ENCODE measurements at places on chromosomes 6 and 20.

DNA sequence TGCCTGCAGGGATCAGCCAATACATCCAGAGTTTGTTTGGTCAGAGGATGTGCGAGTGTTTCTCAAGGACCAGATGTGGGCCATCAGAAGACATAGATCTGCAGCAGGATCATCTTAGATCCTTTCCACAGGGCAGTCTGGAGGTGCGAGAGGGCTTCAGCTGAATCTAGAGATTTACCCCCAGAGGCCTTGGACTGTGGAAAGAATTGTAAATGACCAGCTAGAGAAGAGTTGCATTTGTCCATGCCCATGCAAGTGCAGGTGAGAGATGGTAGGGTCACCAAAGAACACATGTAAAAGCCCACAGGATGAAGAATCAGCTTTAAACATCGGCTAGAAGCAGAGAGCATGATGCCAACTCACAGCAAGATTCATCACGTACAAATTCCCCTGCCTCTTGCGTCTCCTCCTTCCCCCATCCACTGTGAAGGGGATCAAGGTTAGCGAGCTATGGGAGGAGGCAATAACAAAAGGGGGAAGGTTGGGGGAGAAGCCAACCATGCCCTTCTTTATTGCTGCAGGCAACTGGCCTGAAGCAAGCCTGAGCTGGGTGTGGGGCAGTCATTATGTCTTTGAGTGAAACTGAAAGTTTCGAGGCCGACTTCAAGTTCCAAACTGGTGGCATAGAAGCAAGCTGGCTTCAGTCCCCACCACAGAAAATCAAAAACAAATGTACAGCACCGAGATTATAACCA lies 83.5 kb downstream of the SCML4 start:
- no peak for ATAC-seq

- ATAC-seq = peak; percentile 100
Measured at GRCh38 chr20:45436732-45437485, 21.0 kb downstream of the PIGT start.

DNA sequence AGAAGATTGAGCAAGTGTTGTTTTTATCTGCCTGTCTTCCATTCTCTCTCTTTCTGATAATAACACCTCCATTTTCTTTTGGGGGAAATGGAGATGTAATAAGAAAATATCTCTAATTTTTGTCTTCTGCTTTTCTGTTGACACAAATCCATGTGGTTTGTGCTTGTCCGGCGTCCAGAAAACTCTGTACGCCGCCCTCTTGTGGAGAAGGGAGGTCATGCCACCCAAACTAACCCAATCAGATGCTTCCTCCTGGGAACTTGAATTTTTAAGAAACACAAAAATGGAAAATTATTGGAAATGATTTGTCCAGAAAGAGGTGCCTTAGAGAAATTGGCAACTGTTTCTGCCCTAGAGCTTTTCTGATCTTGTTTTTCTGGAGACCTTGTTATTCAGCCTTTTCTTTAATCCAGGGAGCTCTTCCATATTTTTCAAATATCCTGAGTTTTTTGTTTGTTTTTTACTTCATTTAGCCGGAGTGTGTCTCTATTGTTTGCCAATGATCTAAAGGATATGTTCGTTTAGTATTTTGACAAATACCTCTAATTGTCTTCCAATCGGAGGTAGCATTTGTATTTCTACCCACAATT lies 17.8 kb upstream of the FNDC1 start:
- no peak for ATAC-seq

GRCh38 chr20:21509597-21510371 lies 4.1 kb downstream of the NKX2-2 start:
- ATAC-seq = no peak

- ATAC-seq = no peak
Measured at GRCh38 chr6:139194740-139195139, 59.9 kb downstream of the HECA start.

GRCh38 chr20:3115190-3116107 lies 30.9 kb upstream of the AVP start:
- peak; percentile 35 for ATAC-seq

DNA sequence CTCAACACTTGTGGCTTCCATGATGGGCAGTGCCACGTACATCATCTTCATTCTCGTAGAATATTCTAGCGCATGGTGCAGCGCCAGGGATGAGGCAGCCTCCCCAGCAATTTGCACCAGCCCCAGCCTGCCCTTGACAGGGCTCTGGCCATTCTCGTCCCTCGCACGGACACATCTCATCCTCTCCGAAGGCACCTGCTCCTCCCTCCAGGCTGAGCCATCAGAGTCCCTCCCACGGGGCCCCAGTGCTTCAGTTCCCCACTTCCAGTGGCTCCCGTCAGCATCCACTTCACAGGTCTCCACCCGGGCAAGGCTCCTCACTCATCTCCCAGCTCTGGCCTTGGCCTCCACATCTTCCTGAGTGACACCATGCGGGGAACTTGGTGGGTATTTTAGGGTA lies 13.3 kb upstream of the PHACTR3 start:
- ATAC-seq = no peak

- no peak for ATAC-seq
Measured at GRCh38 chr6:77334093-77334492, 129.2 kb downstream of the HTR1B start.

- ATAC-seq = no peak
Measured at GRCh38 chr6:113560376-113560775, 296.8 kb upstream of the MARCKS start.

GRCh38 chr20:4183361-4183760 lies 168.0 kb upstream of the RNF24 start:
- no peak for ATAC-seq

DNA sequence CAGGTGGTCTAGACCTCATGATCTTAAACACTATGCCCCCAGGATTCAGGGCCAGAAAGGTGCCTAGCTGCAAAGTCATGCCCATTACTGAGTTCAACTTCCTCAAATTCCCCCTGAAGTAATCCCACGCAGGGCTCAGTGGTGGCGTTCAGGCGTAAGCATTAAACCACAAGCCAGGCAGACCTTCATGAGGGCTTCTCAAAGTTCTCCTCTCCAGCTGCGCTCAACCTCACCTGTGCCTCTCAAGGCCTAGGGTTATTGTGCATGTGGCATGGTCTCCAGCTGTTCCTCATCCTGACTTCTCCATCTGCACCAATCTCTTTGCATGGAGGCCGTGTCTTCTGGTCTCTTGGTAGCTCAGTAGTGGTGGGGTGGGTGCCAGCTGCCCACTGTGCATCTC lies 113.6 kb downstream of the TSHZ2 start:
- ATAC-seq = no peak

DNA sequence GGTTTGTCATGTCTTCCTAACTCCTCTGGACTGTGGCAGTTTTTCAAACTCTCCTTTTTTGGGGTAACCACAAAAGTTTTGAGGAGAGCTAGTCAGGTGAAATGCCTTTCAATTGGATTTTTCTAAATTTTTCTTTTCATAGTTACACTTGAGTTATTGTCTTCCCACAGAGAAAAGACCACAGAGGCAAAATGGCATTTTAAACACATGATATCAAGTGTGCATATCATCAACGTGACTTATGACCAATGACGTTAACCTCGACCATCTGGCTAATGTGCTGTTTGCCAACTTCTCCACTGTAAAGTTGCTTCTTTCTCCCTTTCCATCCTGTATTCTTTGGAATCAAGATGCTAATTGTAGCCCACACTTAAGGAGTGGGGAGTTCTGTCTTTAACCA lies 41.3 kb upstream of the SNAP25 start:
- ATAC-seq = no peak

DNA sequence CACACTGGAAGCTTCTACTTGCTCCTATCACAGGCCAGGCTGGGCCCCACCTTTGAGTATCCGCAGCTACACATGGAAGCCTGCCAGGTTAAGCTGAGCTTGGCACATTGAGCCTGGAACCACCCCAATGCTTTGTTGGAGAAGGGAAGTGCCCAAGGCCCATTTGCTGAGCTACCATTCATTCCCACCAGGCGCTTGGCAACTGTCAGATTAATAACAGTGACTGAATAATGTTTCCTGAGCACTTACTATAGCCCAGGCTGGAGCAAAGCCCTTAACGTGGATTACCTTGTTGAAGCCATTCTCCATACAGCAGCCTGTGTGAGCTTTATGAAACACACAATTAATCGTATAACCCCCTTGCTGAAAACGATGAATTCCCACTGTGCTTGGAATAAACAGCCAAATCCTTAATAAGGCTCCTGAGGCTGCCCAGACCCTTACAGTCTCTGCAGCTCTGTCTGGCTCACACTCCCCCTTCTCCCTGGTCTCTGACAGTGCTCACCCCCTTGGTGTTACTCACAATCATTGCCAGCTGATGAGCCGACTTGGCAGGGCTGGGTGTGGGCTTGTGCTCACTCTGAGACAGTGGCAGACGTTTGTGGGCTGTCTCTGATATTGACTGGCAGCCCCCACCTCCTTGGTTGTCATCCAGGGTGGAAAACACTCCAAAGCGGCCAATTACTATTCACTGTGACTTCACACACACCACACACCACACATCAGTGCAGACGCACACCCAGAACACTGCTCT lies 357.1 kb downstream of the MAFB start:
- ATAC-seq = no peak

DNA sequence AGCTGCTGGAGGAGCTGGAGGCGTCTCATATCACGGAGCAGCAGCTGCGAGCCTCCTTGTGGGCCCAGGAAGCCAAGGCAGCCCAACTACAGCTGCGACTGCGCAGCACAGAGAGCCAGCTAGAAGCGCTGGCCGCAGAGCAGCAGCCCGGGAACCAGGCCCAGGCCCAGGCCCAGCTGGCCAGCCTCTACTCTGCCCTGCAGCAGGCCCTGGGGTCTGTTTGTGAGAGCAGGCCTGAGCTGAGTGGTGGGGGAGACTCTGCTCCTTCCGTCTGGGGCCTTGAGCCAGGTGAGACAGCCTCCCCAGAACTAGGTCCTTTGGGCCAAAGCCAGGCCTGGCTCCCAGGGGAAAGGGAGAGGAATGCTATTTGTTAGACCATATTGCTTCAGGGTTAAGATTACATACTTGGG lies 31.7 kb downstream of the C20orf173 start:
- peak; percentile 64 for ATAC-seq

- ATAC-seq = no peak
Measured at GRCh38 chr6:99590728-99591672, 15.6 kb upstream of the PRDM13 start.

GRCh38 chr6:119466226-119466625 lies 116.7 kb upstream of the MAN1A1 start:
- ATAC-seq = no peak

DNA sequence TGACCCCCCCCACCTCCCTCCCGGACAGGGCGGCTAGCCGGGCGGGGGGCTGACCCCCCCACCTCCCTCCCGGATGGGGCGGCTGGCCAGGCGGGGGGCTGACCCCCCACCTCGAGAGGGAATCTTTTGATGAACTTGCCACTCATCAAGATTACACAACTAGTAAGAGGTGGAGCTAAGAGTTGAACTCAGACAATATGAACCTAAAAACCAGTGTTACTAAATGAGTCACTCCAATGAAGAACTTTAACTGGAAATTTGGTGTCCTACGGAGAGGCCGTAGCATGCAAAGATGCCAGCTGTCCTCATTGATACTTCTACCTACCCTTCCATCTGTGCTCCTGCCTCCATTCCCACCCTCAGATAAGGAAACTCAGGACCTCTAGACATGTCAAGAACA lies 42.8 kb downstream of the PFDN4 start:
- no peak for ATAC-seq

- no peak for ATAC-seq
Measured at GRCh38 chr6:117740605-117741004, 65.3 kb downstream of the NUS1 start.

- ATAC-seq = peak; percentile 55
Measured at GRCh38 chr20:60883496-60883895, 368.6 kb upstream of the CDH4 start.

DNA sequence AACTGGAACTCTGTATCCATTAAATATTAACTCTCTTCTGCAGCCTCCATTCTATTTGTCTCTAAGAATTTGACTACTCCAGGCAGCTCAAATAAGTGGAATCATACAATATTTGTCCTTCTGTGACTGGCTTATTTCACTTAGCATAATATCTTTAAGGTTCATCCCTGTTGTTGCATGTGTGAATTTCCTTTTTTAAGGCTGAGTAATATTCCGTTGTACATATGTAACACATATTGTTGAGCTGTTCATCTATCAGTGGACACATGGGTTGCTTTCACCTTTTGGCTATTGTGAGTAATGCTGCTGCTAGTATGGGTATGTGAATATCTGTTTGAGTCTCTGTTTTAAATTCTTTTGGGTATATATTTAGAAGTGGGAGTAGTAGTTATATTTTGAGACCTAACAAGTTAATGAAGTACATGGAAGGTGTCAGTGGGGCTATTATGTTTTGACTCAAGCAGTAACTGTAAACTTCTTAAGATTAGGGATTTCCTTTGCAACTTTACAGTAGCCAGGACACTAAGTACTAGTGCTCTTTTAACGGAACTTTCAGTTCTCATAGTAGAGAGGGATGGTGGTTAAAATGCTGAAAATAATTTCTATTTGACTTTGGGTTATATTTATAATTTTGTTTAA lies 29.7 kb upstream of the TMEM217 start:
- ATAC-seq = no peak

GRCh38 chr20:51854921-51855320 lies 52.6 kb upstream of the SALL4 start:
- ATAC-seq = peak; percentile 76

DNA sequence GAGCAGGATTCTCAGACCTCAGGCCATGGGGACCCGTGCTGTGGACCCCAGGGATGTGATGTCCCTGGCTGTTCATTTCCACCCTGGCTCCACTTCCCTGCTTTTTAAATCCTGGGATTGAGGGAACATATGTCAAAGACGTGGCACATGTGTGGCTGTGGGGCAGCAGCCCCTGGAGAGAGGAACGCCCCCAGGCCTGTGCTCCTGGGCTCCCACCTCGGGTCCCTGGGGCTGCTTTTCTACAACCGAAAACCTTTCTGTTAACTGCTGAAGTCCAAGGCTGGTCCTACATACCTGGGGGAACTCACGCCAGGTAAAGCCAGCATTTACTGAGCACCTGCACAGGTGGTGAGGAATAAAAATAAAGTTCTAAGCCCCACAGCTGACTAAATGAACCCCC lies 102.3 kb upstream of the FRMD1 start:
- no peak for ATAC-seq

DNA sequence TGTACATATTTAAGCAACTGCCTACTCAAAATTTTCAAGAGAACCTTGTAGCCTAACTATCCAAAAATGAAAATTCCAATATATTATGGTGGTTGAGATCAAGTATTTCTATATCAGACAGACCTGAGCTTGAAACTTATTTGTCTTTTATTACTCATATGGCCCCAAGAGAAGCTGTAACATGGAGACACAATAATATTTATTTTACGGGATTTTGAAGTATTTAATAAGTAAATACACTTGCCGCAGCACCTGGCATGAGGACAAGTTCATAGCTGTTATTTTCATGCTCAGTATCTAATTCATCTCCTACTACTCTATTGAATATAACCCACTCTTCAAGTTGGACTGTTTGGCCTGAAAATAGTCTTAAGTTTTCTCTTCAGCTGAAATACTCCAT lies 28.0 kb downstream of the PTPRK start:
- no peak for ATAC-seq
